ENCODE measurements at places on chromosomes 3 and 15.

DNA sequence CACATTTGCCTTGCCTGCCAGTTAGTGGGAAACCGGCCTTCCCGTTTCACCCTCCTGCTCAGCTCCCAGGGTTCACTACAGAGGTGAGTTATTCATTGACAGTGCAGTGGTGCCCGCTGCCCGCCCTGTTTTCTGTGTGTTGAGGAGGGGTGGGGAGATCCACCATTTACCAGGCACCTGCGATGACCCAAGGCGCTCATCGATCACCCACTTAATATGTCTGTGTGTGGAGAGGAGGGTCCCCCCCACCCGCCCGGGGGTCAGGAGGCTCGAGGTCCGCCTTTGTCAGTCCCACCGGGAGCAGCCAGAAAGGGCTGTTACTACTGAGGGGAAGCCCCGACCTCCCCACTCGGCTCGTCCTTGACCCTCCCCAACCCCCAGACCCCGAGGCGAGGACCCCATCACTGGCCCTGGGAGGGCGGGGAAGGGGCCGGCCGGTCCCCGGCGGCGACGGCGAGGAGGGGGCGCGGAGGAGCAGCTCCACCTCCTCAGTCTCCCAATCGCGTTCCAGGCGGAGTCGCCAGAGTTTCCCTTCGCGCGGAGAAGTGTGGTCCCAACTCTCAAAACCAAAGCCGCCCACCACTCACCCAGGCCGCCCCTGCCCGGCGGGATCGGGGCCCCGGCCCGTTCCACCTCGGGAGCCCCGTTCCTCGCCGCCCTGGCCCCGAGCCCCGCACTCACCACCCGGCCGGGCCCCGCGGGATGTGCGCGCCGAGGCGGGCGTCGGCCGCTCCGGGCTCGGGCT lies 1.1 kb downstream of the PLXNB1 start:
- DNase-seq = no peak

DNA sequence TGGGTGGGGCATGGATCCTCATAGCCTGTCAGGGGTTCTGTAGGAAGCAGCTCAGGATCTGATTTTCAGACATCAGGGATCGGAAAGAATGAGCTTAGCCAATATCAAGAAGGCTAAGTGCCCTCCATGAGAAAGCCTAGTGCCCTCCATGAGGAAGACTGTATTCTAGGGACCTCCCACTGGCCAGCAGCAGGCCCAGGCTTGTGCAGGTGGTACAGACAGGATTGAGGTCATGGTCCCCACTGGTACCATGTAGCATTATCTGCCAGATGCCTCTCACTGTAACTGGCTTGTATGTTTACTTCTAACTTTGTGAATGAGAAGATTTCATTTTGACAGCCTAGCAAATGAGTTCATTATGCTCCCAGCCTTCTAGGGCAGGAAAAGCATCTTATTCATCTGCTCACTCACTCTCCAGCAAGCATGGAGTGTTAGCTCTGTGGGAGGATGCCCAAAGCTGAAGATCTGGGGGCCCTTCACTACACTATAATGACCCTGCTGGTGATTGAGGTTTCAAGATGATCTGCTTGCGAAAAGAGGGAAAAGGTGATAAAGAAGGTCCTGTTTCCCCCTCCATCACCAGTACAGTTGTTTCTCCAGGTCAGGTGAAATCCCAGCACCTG lies 7.5 kb downstream of the EPHB1 start:
- DNase-seq = no peak

GRCh38 chr3:178947738-178948137 lies 123.9 kb downstream of the ZMAT3 start:
- DNase-seq = no peak

- peak; percentile 11 for DNase-seq
Measured at GRCh38 chr3:88219138-88219792, 69.5 kb downstream of the C3orf38 start.

GRCh38 chr3:54527521-54527920 lies 400.3 kb downstream of the LRTM1 start:
- no peak for DNase-seq

- DNase-seq = no peak
Measured at GRCh38 chr3:37551857-37552256, 309.8 kb upstream of the CTDSPL start.

- DNase-seq = no peak
Measured at GRCh38 chr3:183967693-183968092, 50.0 kb downstream of the ABCC5 start.

- no peak for DNase-seq
Measured at GRCh38 chr3:42498034-42498433, 4.4 kb upstream of the VIPR1 start.

DNA sequence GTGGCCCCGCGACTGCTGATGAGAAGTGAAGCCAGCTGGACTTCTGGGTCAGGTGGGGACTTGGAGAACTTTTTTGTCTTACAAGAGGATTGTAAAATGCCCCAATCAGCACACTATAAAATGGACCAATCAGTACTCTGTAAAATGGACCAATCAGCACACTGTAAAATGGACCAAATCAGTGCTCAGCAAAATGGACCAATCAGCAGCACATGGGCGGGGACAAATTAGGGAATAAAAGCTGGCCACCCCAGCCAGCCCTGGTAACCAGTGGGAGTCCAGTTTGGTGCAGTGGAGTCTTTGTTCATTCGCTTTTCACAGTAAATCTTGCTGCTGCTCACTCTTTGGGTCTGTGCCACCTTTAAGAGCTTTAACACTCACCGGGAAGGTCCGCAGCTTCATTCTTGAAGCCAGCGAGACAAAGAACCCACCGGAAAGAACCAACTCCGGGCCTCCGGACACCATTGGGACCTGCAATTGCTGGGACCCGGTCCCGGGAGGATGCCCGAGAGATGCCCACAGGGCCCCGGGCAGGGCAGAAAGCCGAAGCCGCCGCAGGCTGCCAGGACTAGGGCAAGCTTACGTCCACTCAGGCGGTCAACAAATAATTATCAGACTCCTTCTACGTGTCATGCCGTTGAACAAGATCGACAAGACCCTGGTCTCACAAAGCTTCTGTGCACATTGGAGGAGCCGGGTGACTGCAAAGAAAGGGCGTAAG lies 8.3 kb upstream of the NR2E3 start:
- DNase-seq = no peak

- DNase-seq = no peak
Measured at GRCh38 chr3:130242850-130243569, 102.5 kb upstream of the COL6A5 start.

GRCh38 chr15:29058903-29059539 lies 173.2 kb downstream of the APBA2 start:
- no peak for DNase-seq

DNA sequence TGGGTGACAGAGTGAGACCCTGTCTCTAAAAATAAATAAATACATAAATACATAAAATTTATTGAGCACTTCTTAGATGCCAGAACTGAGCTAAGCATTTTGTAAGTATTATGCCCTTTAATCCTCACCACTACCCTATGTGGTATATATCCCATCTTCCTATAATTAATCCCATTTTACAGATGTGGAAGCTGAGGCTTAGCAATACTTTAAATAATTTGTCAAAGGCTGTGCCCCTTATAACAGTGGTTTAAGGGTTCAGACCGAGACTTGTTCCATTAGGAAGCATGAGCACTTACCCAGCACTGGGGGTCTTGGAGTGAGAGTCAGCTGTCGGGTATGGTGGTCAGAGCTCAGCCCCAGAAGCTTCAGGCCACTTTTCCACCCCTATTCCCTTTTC lies 7.5 kb upstream of the CHST14 start:
- DNase-seq = no peak

GRCh38 chr15:39125904-39126303 lies 455.0 kb upstream of the THBS1 start:
- peak; percentile 29 for DNase-seq

GRCh38 chr3:48896936-48897335 lies 1.7 kb downstream of the SLC25A20 start:
- no peak for DNase-seq

DNA sequence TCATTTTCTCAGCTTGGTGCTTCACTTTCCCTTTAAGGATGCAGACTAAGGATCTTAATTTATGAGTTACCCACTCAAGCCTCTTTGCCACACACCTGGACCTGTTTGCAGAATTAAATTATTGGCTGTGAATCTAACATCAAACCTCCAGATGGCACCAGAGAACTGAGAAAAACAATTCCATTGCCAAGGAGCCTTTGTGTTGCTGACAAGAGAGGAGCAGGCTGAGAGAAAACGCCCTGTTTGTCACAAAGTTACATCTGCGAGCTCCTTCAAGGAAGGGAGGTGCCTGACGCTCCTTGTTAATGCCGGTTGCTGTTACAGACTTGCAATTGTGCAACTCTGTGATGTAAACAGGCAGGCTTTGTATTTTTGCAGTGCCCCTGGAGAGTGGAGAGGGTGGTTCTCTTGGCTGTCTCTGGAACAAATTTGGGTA lies 36.3 kb upstream of the TMC3 start:
- DNase-seq = no peak

DNA sequence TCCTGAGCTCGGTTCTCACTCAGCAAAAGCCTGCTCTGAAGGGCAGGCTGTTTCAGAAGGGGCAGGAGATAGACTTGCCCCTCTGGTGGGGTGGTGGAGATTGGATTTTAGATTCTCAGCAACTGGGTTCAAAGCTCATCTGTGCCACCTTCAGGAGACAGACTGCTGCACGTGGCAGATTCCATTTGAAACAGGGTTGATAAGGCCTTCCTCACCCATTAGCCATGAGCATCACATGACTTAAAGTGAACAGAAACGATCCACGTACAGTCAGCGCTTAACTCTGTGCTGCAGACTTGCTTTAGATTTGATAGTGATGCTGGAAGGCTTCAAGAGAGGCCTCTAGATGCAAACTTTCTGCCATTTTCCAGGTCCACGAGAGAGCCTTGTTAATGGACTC lies 35.0 kb upstream of the MGLL start:
- no peak for DNase-seq

All from stimulated activated naive CD8-positive, alpha-beta T cell treated with anti-CD3 and anti-CD28 coated beads, Interleukin-15, Interleukin-2, amounts not matched to agents 100 U/mL and 50 U/mL, for 24 hours (primary cell).